ENCODE measurements at places on chromosomes 1 and 21. TPM values are rescaled to one million over a fixed set of nuclear protein-coding genes. Genes with fewer than 3 reads are reported as not detected.

GRCh38 chr1:168653567-168653966 lies 75.4 kb downstream of the DPT start:
- H3K4me1 ChIP-seq: no peaks in the 10 kb centered on the region
- no peak overlapping the region for H3K27ac ChIP-seq
- peaks cover 15% of the 10 kb centered on the region for H3K27me3 ChIP-seq
- H3K4me3 ChIP-seq: no peak overlapping the region

- H3K27me3 ChIP-seq: no peaks in the 10 kb centered on the region
- H3K4me3 ChIP-seq: no peak overlapping the region
- no peak overlapping the region for H3K27ac ChIP-seq
- no peak for DNase-seq
Observed at GRCh38 chr1:58905628-58906221, 121.9 kb upstream of the JUN start.

GRCh38 chr1:57612833-57613232 lies 189.0 kb upstream of the DAB1 start:
- H3K36me3 ChIP-seq: no peaks in the 10 kb centered on the region
- peaks cover 2% of the 10 kb centered on the region for H3K27me3 ChIP-seq
- H3K27ac ChIP-seq: no peak overlapping the region

DNA sequence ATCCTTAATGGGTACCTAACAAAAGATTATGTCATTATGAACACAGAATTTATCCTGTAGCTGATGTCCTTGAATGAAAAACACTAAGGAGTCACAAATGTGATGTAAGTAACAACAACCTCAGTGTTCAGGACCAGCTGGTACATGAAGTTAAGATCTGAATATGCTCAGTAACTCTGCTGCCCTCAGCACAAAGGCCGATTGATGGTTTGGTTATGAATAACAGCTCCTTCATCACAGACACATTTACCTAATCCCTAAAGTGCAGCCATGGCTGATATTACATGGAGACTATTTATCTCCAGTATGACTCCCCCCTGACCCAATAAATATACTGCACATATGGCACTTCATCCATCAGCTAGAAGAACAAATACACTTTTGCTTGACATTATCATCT lies 75.2 kb downstream of the PLPPR5 start:
- H3K27me3 ChIP-seq: no peaks in the 10 kb centered on the region
- H3K36me3 ChIP-seq: no peaks in the 10 kb centered on the region
- DNase-seq: no peak
- H3K4me3 ChIP-seq: no peak overlapping the region
- H3K4me1 ChIP-seq: no peaks in the 10 kb centered on the region

GRCh38 chr1:2300004-2300771 lies 72.1 kb downstream of the SKI start:
- peaks cover 44% of the 10 kb centered on the region for H3K4me1 ChIP-seq
- no peaks in the 10 kb centered on the region for H3K27me3 ChIP-seq
- peak overlapping the region; percentile 77 for H3K4me3 ChIP-seq
- peaks cover 1% of the 10 kb centered on the region for H3K36me3 ChIP-seq
- peak; percentile 67 for DNase-seq

- H3K27me3 ChIP-seq: no peaks in the 10 kb centered on the region
- H3K4me1 ChIP-seq: peaks cover 80% of the 10 kb centered on the region
- no peak for DNase-seq
- H3K27ac ChIP-seq: peak overlapping the region; percentile 18
- H3K36me3 ChIP-seq: peaks cover 2% of the 10 kb centered on the region
- H3K4me3 ChIP-seq: no peak overlapping the region
Observed at GRCh38 chr1:54294887-54295286, 94.9 kb downstream of the MRPL37 start.

GRCh38 chr1:182274618-182275017 lies 117.0 kb downstream of the GLUL start:
- no peak overlapping the region for H3K27ac ChIP-seq
- no peak overlapping the region for H3K4me3 ChIP-seq
- no peaks in the 10 kb centered on the region for H3K27me3 ChIP-seq
- DNase-seq: no peak

- H3K27me3 ChIP-seq: peaks cover 8% of the 10 kb centered on the region
- no peak overlapping the region for H3K4me3 ChIP-seq
- no peaks in the 10 kb centered on the region for H3K36me3 ChIP-seq
- no peak overlapping the region for H3K27ac ChIP-seq
Observed at GRCh38 chr1:157697781-157698569, 2.6 kb downstream of the FCRL3 start.

The CRB1 gene
- not detected for total RNA-seq
